ENCODE measurements at places on chromosomes 5 and 9. TPM values are rescaled to one million over a fixed set of nuclear protein-coding genes. Genes with fewer than 3 reads are reported as not detected.

DNA sequence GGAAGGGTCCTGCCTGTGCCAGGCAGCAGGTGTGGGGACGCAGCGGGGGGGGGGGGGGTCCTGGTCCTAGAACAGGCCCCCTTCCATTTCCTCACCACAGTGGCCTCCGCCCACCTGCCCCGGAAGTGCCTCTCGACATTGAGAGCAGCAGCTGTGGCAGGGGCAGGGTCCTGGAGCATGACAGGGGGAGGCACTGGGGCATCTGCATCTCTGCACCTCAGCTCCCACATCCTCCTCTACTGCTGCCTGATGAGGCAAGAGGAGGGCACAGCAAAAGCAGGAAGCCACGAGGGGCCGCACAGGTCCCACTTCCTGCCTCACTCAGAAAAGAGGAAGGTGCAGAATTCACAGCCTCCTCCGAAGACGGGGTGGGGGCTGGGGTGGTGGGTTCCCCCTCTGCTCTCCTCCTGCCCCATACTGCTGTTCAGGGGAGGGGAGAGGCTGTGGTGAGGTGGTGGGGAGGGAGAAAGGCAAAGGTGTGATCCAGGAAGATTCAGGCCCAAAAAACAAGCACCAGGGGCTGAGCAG lies 14.8 kb downstream of the AKNA start:
- no peak overlapping the region for H3K27ac ChIP-seq
- no peaks in the 10 kb centered on the region for H3K27me3 ChIP-seq
- no peak for DNase-seq
- no peaks in the 10 kb centered on the region for H3K4me1 ChIP-seq

GRCh38 chr5:126394211-126394788 lies 28.9 kb upstream of the GRAMD2B start:
- H3K27me3 ChIP-seq, result no peaks in the 10 kb centered on the region
- DNase-seq, result no peak
- H3K4me1 ChIP-seq, result peaks cover 12% of the 10 kb centered on the region
- H3K4me3 ChIP-seq, result no peak overlapping the region
- peaks cover 1% of the 10 kb centered on the region for H3K36me3 ChIP-seq
- H3K27ac ChIP-seq, result peak overlapping the region; percentile 5

The IL7R gene
- total RNA-seq, result 0.25 TPM

The CDC25C gene
- total RNA-seq, result 6.8 TPM

All from mesothelial cell of epicardium (in vitro differentiated cells).